GM13976 (cell line): ENCODE measurements at places on chromosomes 12 and 14.

GRCh38 chr14:53409969-53410368, 256.8 kb upstream of the DDHD1 start:
- no peak for DNase-seq

GRCh38 chr12:113932381-113933196, 33.5 kb downstream of the RBM19 start:
- DNase-seq: no peak

GRCh38 chr14:66069830-66070541, 416.2 kb upstream of the CCDC196 start:
- no peak for DNase-seq

GRCh38 chr14:35416108-35416750, 11.7 kb upstream of the NFKBIA start:
- DNase-seq: peak; percentile 50

- no peak for DNase-seq
These were observed 184.7 kb downstream of the TSPAN9 start for GRCh38 chr12:3261782-3262359.

- no peak for DNase-seq
These were observed 2.0 kb upstream of the PPFIBP1 start for GRCh38 chr12:27521981-27522380.

- no peak for DNase-seq
These were observed 38.2 kb upstream of the CRADD start for GRCh38 chr12:93638954-93639353.

DNA sequence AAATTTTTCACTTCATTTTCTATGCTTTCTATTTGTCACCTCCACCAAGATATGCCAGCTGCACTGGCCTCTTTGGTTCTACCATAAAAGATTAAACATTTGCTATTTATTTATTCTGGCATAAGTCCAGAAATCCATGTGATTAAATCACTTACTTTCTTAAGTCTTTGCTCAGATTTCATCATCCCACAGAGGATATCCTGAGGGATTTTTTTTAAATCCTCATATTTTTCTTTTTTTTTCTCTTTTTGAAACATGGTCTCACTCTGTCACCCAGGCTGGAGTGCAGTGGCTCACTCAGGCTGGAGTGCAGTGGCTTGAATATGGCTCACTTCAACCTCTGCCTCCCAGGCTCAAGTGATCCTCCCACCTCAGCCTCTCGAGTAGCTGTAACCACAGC, 645.4 kb upstream of the ATXN7L3B start:
- no peak for DNase-seq

DNA sequence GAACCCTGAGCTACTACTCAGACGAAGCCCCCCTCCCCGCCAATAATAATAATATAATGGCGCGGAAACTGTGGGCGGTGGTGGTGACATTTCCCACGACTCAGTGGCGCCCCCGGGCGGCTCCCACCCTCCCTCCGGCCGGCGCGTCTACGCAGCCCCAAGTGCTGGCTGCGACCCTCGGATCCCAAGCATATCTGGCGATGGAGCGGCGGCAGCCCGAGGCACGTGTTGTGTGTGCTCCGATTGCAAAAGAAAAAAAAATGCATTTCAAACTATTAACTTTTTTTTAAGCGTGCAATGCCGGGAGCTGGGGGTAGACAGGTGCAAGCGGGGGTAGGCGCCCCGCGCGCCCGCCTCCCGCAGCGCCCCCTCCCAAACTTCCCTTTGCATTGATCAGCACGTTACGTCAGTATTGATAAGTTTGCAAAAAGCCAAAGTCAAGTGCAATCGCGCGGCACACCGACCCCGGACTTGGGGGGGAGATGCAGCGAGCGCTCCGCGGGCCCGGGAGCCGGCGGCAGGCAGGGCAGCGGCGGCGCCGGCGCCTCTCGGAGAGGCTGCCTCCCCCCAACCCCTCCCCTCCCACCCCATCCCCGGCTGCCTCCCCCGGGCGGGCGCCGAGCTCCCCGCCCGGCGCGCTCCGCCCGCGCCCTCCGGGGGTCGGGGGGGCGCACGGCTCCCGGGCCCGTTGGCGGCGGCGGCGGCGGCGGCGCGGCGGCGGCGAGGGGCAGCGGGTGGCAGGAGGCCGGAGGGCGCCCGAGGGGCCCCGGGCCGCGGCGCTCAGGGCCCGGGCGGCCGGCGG, 113.1 kb upstream of the MYL2 start:
- no peak for DNase-seq

DNA sequence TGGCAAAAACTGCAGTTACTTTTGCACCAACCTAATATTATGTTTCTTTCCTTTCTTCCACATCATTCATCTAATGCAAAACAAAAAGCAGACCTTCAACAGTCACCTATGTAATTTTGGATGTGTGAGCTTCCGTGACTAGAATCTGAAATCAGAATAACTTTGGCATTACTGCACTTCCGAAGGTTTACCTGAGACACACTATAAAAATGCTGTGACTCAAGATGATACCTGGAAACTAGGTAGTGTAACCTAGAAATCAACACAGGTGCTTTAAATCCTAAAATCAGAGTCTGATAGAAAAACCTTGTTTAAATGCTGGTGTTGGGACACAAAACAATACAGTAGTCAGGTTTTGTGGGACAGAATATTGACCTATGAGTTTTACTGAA, 2.2 kb downstream of the BTBD7 start:
- no peak for DNase-seq

GRCh38 chr14:58362798-58363412, 32.8 kb upstream of the TOMM20L start:
- DNase-seq: peak; percentile 26

DNA sequence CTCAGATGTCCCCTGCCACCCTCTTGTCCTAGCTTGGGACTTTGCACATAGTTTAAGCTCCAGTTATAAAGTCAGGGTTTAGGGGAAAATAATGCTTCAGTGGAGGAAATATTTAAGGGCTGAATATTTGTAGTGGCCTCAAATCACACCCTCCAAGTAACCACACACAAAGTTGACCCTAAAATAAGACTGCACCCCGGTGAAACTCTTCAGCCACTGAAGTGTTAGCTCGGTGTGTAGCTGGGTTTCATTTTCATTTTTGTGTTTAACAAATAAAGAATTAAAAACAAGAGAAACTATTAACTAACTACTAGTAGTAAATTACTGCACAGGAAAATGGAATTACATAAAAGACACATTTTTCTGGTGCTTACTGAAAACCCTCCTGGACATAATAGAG, 14.8 kb upstream of the BCL11B start:
- peak; percentile 60 for DNase-seq

DNA sequence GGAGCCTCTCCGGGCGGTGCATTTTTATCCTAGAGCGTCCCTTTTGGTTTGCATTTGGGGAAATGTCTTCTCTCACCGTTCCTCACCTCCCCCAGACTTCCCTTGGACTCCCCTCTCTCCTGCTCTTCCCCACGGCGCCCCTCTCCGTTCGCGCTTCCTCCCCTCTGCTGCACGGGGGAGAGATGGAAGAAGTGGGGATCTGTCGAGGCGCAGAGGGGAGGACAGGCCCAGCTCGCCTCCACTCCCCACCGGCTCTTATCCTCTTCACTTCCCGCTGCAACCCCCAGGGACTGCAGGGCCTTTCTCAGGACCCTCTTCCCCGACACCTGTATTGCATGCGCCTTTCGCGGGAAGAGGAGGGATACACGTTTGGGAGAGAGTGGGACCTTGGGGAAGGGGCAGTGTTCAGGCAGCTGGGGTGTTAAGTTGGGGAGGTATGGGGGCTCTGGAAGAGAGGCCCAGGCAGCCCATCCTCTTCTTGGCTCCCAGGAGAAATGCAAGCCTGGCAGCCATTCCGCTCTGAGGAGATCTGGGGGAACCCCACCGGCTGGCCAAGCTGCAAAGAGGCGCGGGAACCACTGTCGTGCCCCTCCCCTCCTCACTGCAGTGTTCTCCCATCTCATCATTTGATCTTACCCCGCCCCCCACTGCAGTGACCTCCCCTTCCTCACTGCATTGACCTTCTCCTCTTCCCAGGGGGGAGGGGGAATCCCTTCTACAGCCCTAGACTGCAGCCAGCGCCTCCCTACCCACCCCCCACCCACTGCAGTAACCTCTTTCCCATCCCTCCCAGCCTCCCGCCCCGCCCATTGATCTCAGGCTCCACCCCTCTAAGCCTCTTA, 788 bp downstream of the ENO2 start:
- peak; percentile 72 for DNase-seq

- no peak for DNase-seq
These were observed 1.8 kb upstream of the CKAP4 start for GRCh38 chr12:106249411-106250135.

DNA sequence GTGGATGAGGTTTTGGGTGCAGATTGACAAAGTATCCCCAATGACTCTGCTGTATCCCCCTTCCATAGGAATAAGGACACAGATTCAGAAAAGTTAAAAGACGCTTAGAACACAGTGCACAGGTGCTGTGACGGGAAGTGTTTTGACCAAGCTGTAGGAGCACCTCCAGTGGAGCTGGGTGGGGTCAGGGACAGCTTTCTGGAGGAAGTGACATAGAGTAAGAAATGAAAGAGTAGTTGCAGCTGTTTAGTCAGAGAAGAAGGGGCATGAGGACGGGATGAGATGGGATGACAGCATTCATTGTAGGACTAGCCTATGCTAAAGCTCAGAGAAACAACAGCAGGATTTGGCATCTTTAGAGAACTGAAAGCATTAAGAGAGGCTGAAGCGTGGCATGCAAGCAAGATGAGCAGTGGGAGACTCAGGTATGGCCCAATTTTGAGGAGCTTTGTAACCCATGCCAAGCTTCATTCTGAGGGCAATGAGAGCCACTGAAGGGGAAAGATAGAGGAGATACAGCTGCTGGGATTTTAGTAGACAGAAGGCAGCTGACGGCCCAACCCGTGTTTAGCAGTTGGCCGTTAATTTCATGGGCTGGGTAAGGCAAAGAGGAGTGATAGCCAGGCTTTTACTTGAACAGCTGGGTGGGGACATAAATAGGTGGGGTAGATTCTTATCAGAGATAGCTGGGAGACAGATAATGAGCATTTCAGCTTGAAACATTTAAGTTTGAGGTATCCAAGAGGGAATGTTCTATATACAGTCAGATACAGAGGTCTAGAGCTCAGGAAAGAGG, 131.8 kb upstream of the KRAS start:
- DNase-seq: no peak

- DNase-seq: no peak
These were observed 429 bp upstream of the PLEKHA5 start for GRCh38 chr12:19129122-19129485.

GRCh38 chr12:64946132-64946829, 121.8 kb downstream of the TBC1D30 start:
- no peak for DNase-seq

DNA sequence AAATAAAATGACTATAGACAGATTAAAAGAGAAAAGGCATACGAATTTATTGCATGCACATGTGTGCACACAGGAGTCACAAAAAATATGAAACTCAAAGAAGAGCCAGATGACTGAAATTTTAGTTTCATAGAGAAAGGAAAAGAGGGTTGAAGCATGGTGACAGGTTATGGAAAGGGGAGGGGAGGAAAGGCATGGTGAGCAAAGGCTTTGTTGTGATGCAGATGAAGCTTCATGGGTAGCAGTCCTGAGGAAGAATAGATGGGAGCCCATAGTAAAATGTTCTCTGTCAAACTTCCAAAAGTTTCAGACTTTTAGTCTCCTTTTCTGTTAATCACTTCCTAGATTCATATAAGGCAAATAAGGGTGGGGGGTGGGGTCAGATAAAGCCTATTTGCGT, 612.7 kb upstream of the ATP2B1 start:
- no peak for DNase-seq

- no peak for DNase-seq
These were observed 196.0 kb downstream of the SLC5A8 start for GRCh38 chr12:101013993-101014392.

- DNase-seq: no peak
These were observed 38.9 kb downstream of the CPSF2 start for GRCh38 chr14:92160619-92161018.

DNA sequence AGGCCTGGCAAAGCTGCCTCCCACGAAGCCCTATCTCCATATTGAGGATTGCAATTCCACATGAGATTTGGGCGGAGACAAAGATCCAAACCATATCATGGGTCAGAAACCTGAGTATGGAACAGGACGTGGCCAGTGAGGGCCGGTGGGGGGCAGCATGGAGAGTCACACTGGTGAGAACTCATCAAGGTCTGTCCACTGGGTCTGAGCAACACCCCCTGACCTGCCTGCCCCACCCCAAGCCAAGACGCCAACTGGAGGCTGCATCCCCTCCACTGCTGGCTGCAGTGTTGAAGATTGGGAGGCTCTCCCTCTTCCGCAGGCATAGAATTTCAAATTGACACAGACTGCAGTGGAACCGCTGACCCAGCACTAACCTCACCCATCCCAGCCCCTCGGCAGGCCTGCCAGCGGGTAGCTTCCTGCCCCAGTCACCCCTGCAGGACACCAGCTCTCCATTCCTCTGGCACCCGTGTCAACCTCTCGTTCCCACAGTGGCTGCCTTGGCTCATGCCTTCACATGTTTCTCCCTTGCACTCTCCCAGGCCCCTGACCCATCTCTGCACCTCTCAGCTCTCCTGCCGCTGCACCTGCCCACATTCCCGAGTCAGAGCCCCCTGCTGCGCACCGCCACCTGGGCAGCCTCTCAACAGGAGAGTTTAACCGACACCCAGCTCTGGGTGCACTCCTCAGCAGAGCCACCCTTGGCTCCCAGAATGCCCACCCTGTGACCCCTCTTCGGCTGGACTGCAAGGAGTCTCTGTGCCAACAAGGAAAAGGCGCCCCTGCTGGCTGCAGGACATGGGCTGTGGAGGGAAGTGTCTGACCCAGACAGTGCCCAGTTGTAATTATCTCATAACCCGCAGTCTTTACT, 45.2 kb upstream of the PPP2R5C start:
- DNase-seq: peak; percentile 15

DNA sequence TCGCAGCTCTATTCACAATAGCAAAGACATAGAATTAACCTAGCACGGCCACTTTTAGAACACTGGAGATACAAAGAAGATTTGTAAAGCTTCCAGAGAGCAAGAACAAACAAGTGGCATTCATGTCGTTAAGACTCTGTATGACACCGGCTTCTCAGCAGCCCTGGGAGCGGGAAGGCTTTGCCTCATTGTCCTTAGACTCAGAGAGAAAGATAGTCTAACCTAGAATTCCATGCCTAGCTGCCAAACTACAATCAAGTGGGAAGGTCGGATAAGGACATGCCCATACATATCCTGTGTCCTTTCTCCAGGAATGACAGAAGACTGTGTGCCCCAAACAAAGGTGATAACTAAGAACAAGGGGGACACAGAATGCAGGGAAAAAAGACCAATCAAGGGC, 1038.3 kb downstream of the BCL11B start:
- no peak for DNase-seq

GRCh38 chr14:100410056-100410565, 87.0 kb downstream of the SLC25A47 start:
- no peak for DNase-seq
